Mesendoderm (in vitro differentiated cells): ENCODE measurements at places on chromosomes 7 and 10.

GRCh38 chr7:45074528-45075354 lies 14.0 kb downstream of the NACAD start:
- DNase-seq: no peak
- H3K27ac ChIP-seq: no peak overlapping the region

- no peak for DNase-seq
- H3K36me3 ChIP-seq: no peaks in the 10 kb centered on the region
- H3K4me1 ChIP-seq: no peaks in the 10 kb centered on the region
- H3K4me3 ChIP-seq: no peak overlapping the region
- no peaks in the 10 kb centered on the region for H3K27me3 ChIP-seq
Observed at GRCh38 chr7:146216396-146217041, 99.9 kb downstream of the CNTNAP2 start.

DNA sequence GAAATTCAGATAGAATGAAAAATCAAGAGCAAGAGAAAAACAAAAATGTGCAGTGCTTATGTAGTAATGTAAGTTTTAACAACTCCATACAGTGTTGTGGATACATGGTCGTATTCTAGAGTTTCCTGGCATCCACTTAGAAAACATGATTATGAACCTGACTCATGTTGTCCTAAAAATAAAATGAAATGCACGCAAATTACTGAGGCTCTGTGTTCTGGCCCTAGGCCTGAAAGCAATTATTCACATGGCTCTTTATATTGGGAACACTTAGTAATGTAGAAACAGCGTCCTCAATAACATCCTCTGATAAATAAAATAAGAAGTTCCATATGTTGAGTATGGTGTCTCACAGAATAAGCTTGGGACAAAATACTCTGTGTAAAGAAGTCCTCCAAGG lies 200.2 kb upstream of the SEMA3E start:
- H3K27me3 ChIP-seq: no peaks in the 10 kb centered on the region
- H3K27ac ChIP-seq: no peak overlapping the region
- no peak for DNase-seq
- peaks cover 3% of the 10 kb centered on the region for H3K4me1 ChIP-seq
- H3K36me3 ChIP-seq: no peaks in the 10 kb centered on the region

- no peaks in the 10 kb centered on the region for H3K36me3 ChIP-seq
- no peak for DNase-seq
- no peaks in the 10 kb centered on the region for H3K4me1 ChIP-seq
- H3K4me3 ChIP-seq: no peak overlapping the region
- no peak overlapping the region for H3K27ac ChIP-seq
Observed at GRCh38 chr10:132175907-132176581, 10.7 kb upstream of the DPYSL4 start.

- no peak overlapping the region for H3K4me3 ChIP-seq
- peaks cover 2% of the 10 kb centered on the region for H3K4me1 ChIP-seq
- no peaks in the 10 kb centered on the region for H3K27me3 ChIP-seq
- no peaks in the 10 kb centered on the region for H3K36me3 ChIP-seq
- DNase-seq: peak; percentile 76
- no peak overlapping the region for H3K27ac ChIP-seq
Observed at GRCh38 chr7:73850781-73851207, 8.5 kb upstream of the METTL27 start.

DNA sequence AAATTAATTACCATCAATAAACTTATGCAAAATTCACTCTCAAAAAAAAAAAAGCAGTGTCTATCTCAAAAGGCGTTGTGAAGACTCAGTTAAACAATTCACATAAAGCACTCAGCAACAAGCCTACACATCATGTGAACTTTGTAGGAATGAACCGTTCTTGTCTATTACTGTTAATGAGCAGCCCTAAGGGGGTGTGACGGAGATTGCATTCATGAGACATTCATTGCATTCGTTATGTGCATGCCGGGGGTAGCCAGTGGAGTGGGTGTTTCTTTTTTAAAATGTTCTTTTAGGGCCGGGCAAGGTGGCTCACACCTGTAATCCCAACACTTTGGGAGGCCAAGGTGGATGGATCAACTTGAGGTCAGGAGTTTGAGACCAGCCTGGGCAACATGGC lies 193.0 kb downstream of the PRPF18 start:
- H3K4me3 ChIP-seq: no peak overlapping the region
- no peaks in the 10 kb centered on the region for H3K36me3 ChIP-seq
- H3K27ac ChIP-seq: no peak overlapping the region
- H3K27me3 ChIP-seq: no peaks in the 10 kb centered on the region

DNA sequence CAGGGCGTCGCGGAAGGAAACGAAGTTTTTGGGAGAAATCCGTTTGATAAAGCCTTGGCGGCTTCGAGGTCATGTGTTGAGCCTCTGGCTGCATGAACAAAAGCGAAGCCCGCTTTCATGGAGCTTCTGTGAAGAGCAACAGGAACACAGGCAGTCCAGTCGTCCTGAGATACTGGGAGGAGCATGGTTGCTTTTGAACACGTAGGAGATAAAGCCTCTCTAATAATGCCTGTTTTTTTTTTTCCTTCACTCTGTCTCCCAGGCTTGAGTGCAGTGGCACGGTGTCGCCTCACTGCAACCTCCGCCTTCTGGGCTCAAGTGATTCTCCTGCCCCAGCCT lies 473 bp upstream of the ZNF32 start:
- no peaks in the 10 kb centered on the region for H3K4me1 ChIP-seq
- H3K4me3 ChIP-seq: peak overlapping the region; percentile 45
- H3K36me3 ChIP-seq: peaks cover 7% of the 10 kb centered on the region
- H3K27me3 ChIP-seq: no peaks in the 10 kb centered on the region
- no peak for DNase-seq
- H3K27ac ChIP-seq: no peak overlapping the region

GRCh38 chr7:157366722-157367121 lies 29.9 kb downstream of the DNAJB6 start:
- H3K27ac ChIP-seq: no peak overlapping the region
- peaks cover 29% of the 10 kb centered on the region for H3K36me3 ChIP-seq
- DNase-seq: no peak
- no peaks in the 10 kb centered on the region for H3K4me1 ChIP-seq
- no peak overlapping the region for H3K4me3 ChIP-seq
- H3K27me3 ChIP-seq: no peaks in the 10 kb centered on the region

DNA sequence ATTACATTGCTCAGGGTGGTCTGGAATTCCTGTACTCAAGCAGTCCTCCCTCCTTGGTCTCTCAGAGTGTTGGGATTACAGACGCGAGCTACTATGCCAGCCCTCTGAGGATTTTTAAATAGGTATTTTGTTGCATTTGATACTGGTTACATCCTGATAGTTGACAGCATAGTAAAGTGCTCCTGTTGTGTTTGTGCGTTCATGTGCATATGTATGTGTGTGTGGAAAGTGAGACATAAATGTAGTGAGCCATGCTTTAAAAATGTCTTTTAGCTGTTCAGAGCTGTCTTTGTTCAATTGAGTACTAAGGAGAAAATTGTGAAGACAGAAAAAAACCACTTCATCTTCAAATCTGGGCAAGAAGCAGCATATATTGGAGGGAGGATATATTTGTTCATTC lies 27.8 kb downstream of the ZNRF2 start:
- H3K4me1 ChIP-seq: no peaks in the 10 kb centered on the region
- no peaks in the 10 kb centered on the region for H3K27me3 ChIP-seq
- H3K36me3 ChIP-seq: no peaks in the 10 kb centered on the region
- no peak overlapping the region for H3K27ac ChIP-seq
